Endothelial cell (in vitro differentiated cells): ENCODE measurements at places on chromosomes 2 and 18.

DNA sequence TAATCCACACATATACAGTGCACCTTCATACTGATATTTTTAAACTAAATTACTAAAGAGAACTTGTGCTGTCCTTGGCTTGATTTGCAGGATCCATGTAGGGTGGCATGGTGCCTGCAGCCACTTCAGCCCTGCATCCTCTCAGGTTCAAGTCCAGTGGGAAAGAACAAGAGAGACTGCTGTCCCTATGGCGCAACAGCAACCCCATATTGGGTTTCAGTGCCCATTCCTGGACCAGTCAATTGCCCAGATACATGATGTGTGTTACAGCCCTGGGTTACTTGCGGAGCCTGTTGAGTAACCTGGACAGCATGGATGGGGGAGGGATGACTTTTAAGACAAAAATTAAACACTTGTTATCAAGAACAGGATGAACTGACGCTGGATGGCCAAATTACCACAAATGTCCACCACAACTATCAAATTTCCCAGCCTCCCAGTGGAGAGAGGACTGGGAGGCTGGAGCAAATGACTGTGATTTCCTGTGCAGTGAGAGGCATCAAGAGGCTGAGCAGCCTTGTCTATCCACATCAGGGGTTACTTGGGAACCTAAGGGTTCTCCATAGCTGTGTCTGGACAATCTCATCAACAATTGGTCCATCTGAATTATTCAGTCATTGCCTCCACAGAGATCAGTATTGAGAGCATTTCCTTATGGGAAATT lies 162.0 kb downstream of the CAPN13 start:
- no peak for DNase-seq

DNA sequence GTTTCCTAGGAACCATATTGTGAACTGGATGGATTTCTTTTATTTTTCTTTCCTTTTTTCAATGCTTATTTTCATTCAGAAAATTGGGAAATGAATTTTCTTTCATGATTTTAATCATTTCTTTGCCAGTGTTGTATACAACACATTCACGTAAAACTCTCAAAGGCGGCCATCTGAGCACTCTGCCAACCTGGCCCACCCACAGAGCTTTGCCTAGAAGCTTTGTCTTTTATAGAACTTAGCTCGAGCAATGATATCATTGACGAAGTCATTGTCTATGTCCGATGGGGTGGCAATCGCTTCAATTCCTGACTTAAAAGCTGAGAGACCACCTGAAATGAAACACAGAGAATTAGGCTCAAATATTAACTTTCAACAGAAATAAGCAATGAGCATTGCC lies 13.3 kb downstream of the LYG2 start:
- DNase-seq: no peak

DNA sequence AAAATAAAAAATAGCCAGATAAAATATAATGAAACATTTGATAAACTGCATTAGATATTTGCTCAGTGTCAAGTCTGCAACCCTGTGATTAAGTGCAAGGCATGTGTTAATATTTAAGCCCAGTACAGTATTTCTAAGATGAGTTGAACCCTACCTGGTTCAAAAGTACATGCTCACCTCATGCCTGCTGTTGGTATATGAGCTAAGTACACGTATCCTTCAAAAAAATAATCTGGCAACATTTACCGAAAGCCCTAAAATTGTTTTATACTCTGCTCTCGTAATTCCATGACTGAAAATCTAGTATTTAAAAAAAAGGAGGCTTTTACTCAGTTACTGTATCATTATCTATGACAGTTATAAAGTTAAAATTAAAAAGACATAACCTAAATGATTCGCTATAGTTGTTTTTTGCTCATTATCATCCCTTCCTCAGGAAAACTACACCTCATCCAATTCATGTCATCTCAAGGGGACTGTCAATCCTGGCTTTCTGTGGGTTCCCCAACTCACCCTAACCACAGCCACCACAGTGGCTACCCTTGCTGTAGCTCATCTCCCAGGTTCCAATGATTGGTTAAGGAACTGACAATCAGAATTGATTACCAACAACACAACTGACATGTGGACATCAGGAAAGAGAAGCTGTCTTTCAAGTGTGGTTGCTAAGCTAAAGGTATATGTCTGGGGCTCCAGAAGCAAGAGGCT lies 10.6 kb downstream of the TLK1 start:
- DNase-seq: no peak

DNA sequence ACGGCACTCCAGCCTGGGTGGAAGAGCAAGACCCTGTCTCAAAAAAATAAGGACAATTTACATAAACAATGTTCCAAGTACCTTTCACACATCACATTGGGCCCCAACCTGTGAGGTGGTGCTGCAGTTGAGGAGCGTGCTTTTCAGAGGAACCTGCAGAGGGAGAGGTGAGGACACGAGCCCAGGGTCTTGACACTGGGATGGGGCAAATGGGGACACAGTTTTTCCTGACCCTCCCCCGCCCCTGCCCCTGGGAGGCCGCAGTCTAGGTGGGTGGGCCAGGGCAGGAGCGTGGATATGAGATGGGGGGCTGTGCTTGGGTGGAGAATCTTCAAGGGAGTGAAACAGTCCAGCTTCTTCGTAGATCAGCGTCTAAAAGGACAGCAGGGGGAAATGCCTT lies 112.9 kb downstream of the SEPTIN10 start:
- no peak for DNase-seq

DNA sequence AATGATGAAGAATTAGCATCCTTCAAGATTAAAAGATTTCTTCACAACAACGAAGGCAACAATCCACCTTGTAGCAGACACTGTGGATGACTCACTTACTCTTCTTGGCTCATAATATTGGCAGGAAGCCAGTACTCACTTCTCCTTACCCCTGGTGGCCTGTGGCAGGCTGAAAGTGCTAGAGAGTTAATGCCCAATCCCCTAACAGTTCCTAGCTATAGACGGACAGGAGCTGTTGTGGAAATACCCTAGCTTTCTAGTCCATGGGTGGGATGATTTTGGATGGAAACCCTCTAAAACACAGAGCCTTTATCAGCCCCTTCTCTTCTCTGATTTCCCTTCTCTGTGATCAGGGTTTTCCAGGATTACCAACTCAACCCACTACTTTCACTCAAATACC lies 128.6 kb upstream of the NYAP2 start:
- no peak for DNase-seq

- no peak for DNase-seq
Measured at GRCh38 chr2:127037476-127037875, 69.5 kb downstream of the BIN1 start.

DNA sequence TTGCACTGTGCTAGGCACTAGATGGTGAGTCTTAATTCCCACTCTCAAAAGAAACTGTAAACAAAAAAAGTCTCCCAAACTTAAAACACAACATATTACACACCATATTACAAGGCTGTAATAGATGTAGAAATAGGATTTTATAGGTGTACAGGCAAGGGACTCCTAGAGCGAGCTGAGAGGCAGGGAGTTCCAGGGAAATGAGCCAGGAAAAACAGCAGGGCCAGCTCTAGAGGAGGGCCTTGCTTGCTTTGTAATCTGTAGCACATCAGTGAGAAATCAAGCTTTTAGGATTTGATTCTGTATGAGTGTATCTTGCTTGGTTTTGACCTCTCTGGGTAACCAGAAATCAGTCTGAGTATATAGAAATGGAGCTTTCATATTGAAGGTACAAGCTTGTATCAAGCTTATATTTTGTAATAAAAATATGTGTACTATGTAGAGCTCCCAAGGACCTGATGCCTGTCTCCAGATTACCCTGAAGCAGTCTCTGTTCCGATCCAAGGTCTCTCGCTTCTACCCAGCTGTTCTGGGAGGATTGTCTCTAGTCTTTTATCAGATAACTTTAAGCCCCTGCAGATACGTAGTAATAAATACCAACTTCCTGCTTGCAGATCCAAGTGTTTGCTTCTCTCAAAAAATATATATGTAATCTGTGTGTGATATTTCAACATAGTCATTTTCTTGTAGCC lies 73.0 kb downstream of the MYO1B start:
- no peak for DNase-seq

DNA sequence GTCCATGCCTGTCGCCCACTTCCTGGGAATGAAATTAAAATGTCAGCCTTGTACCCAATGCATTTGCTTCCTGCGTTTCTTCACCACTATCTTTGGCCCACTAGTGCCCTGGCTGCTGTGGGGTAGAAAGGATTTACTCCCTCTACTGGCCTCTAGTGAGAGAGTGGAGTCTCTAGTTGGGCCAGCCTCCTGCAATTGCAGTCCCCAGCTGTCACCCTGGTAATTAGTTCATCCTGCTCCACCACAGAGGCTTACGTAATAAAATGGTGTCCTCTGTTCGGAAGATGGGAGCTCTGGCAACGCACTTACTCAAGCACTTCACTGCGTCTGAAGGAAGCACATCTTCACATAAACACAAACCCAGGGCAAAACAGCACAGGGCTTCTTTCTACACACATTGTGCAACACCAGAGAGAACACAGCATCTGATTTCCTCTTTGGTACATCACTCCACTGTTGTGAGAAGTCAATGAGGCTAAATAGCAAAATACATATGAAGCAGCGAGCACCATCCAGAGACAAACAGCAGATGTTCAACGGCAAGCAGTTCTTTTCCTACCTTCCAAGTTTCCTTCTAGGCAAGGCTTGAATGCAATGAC lies 274.6 kb downstream of the LRATD1 start:
- DNase-seq: no peak

DNA sequence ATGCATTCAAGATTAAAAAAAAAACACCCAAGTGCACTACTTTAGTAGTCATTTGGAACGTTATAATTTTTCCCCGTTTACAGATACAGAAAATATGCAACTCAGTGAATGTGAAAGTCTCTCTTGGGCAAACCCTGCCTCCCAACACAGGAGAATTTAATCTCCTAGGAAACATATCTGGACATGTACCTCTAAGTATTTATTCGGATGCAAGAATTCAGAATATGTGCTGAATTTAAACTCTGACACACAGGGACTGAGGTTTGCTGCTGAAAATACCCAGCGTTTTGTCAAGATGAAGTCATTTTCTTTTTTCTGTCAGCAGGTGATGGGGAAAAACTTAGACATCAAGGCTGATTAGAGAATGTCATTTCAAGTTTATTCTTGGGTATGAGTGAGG lies 105.4 kb downstream of the ACKR3 start:
- DNase-seq: no peak

GRCh38 chr2:123303731-123304130 lies 721.4 kb upstream of the CNTNAP5 start:
- no peak for DNase-seq

DNA sequence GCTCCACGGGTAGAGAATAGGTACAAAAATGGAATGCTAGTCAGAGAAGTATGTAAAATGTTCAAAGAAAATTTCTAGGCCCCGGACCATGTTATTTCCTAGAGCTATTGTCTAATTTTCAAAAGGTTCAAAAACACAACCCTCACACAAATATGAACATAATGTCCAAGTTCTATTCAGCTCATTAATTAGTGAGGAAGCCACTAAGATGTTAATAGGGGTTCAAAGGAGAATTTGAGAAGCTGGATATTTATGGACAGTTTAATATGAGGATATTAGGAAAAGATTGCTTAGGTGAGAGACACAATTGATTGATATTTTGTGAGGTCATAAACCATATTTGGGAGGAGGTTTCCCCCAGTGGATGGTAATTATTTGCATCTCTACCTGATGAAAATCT lies 710.6 kb upstream of the ID2 start:
- no peak for DNase-seq

GRCh38 chr18:51053814-51054213 lies 23.8 kb downstream of the SMAD4 start:
- DNase-seq: no peak

GRCh38 chr2:33511141-33511540 lies 34.7 kb downstream of the RASGRP3 start:
- no peak for DNase-seq

- no peak for DNase-seq
Measured at GRCh38 chr2:47513981-47514520, 111.1 kb downstream of the MSH2 start.

- DNase-seq: no peak
Measured at GRCh38 chr18:58615140-58616132, 13.5 kb downstream of the ALPK2 start.

- DNase-seq: no peak
Measured at GRCh38 chr2:110679337-110679707, 1.5 kb upstream of the BUB1 start.

DNA sequence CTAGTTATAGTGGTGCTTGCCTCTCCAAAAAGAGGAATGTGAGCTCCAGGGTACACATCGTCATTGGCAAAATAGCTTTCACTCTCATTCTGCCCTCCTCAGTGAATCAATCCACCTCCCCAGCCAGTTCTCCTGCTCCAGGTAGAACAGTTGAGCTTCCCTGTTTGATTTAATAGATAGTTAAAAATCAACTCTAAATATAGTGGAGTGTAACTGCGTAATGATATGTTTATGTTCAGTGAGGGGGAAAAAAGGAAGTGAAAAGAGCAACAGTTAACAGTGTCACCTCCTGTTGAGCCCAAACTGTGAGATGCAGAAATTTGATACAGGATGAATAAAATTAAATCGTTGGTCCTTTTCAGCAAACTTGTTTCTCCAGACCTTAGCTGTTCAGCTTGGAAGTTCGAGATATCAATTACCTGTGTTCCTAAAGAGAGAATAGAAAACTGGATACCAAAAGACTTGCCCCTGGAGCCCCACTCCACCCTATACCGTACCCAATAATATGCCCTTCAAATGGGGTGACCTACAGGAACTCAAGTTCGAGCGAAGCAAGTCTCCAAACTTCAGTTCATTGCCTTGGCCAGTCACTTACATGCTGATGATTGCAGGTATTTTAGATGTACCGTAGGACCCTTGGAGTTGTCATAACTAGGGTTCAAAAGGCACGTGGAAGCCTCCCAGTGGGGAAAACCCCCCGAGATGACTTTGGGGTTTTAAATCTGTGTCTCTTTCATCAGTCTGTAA lies 708.4 kb downstream of the RNF144A start:
- no peak for DNase-seq

DNA sequence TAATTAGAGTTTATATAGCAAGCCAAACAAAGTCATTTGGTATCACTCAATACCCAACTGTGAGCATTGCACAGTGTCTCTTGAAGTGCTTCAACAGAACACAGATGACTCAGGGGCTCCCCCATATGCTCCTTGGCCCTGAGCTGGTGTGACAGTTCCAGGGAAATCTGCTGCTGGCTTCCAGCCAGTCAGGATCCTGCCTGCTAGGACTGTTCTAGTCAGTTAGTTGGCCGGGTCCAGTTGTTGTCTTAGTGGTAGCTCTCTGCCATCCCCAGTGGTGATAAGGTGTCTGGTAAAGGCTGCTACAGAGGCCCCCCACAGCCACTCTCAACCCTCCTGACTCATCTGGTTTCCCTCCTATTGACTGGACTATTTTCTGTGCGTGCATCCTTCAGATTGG lies 100.3 kb downstream of the IRS1 start:
- no peak for DNase-seq

DNA sequence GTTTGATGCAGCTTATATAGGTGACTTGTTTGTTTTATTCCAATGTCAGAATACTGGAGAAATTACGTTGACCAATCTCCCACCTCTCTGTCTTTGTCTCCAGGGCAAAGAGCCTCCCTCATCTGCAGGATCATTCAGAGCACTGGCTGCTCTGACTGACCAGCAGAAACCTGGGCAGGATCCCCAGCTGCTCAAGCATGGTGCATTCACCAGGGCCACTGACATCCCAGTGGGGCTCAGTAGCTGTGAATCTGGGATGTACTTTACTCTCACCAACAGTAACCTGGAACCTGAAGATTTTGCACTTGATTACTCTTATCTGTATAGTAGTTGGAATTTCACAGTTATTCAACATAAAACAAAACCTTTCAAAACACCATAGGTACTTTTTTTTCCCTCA lies 235.9 kb downstream of the ANKRD36 start:
- DNase-seq: no peak

- DNase-seq: no peak
Measured at GRCh38 chr18:10217211-10217610, 237.2 kb upstream of the APCDD1 start.
